Stimulated activated CD4-positive, alpha-beta T cell treated with anti-CD3 and anti-CD28 coated beads, Interleukin-4, amount 100 ng/mL, for 4 hours (primary cell): ENCODE measurements at places on chromosomes 16 and 17.

DNA sequence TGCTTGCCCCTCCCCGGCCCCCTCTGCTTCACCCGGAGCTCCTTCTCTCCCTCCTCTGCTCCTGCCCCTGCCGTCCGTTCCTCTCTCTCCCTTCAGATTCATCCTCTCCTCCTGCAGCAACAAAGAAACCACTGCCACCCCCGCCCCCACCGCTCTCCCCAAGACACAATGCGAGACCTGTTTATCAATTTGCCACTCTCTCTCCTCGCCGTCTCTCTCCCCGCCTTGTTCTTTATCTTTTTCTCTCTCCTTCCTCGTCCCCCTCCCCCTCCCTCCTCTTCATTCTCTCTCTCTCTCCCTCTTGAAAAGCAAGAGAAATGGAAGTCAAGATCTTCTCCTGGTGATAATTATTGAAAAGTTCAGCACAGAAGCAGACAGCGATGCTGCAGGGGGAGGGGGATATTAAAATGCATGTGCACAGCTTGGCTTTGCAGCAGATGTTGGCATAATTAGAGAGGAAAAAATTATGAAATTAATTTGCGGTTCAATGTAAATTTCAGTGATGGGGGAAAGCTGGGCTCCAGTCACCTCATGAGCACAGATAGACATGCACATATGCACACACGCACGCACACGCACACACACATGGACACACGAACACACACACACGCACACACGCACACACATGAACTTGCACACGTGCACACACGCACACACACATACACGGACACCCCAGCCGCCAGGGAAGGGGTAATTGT, 58.1 kb upstream of the CBFA2T3 start:
- no peak for DNase-seq

DNA sequence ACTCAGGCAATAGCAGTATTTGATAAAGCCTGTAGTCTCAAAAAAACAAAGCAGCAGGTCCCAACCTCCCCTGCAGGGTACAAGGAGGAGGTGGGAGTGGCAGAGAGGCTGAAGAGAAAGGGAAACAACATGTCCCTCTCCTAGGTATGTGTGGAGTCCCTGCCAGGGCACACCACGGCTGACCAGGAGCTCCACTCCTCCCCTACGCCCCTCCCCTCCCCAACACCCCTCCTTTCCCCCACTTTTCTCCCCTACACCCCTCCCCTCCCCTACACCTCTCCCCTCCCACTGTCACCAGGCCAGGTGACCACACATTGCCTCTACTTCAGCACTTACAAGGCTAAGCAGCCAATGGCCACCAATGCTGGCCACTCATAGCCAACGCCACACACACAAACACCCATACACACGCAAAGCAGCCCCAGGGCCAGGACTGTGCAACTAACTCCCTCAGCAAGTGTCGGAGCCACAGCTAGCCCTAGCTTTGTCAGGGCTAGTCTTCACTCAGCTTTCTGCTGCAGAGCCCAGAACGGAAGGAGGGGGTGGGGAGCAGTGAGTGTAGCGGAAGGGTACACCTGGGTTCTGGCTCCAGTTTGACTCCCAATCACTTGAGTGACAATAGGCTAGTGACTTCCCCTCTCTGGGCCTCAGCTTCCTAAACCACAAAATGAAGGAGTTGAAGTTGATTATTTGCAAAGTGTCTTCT, 8.2 kb downstream of the CAVIN1 start:
- peak; percentile 53 for DNase-seq

DNA sequence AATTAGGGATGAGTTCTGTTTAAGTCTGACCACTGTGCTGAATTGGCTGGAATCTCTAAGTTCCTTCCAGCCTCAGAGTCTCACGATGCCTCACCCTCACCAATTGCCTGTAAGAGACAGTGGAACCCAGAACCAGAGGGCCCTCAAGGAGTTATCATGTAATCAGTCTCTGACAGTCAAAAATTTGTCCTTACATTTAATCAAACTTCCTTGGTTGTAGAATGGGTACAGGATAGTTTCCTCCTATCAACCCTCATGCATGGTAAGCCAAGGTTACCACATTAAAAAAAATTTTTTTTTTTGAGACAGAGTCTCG, 83.2 kb downstream of the CDK5R1 start:
- DNase-seq: no peak

DNA sequence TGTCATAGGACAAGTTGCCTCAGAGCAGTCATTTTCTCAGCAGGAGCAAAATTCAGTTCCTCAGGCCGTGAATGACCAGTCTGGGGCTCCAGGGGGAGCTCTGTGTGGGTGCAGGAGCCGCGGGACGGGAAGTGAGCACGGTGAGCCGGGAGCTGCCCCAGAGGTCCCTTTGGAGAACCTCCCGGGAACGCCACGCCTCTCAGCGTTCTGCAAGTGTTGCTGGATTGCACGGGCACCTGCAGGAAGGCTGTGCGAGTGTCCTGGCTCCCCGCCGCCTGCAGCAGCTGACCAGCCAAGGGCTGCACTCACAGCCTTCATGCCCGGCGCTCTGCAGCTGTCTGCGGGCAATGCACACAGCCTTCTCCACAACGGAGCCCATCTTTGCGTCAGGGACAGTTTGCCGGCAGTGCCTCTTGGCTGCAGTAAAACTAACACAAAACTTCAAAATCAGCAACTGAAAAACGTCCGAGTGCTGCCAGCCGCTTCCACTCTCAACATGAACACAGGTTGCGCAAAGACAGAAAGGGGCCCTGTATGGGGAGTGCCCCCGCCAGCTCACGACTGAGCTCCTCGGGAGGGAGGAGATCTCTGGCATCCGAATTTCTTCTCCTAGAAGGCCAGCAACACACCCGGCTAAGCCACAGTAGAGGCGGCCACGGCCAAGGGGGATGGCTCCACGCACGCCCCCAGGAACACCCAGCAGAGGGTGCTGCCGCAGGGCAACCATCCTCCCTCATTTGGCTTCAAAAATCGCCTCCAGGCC, 16.0 kb downstream of the NDUFAF8 start:
- no peak for DNase-seq

DNA sequence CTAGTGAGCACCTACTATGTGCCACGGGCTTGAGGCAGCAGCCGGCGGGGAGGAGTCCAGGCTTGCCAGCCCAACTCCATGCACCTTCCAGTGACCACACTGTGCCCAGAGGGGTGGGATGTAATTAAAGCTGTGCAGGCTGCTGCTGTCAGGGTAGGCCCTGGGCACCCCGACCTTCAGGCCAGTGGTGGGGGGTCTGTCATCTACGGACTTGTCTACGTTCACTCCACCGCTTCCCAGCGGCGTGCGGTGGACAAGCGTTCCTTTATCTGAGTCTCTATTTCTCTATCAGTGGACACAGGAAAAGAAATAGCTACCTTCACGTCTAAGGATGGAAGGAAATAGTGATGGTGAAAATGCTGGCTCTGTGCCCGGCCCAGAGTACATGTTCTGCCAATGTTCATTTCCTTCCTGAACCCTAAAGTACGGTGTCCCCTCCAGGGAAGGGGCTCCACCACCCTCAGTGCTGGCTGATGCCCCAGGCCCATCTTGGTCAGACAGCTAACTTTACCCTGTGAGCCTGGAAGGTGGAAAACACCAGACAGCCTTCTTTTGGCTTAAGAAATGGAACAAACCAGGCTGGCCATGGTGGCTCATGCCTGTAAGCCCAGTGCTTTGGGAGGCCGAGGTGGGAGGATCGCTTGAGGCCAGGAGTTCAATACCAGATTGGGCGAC, 135.2 kb downstream of the SDK2 start:
- DNase-seq: no peak

- peak; percentile 61 for DNase-seq
Observed at GRCh38 chr17:43673516-43674323, 12.0 kb upstream of the MEOX1 start.
